ENCODE measurements at places on chromosomes 11 and 22.

GRCh38 chr22:23769321-23769965, 1.7 kb upstream of the CHCHD10 start:
- no peak for DNase-seq

GRCh38 chr22:38554281-38554680, 15.7 kb downstream of the DMC1 start:
- DNase-seq, result no peak

GRCh38 chr11:19281041-19281440, 40.3 kb upstream of the E2F8 start:
- DNase-seq, result no peak

DNA sequence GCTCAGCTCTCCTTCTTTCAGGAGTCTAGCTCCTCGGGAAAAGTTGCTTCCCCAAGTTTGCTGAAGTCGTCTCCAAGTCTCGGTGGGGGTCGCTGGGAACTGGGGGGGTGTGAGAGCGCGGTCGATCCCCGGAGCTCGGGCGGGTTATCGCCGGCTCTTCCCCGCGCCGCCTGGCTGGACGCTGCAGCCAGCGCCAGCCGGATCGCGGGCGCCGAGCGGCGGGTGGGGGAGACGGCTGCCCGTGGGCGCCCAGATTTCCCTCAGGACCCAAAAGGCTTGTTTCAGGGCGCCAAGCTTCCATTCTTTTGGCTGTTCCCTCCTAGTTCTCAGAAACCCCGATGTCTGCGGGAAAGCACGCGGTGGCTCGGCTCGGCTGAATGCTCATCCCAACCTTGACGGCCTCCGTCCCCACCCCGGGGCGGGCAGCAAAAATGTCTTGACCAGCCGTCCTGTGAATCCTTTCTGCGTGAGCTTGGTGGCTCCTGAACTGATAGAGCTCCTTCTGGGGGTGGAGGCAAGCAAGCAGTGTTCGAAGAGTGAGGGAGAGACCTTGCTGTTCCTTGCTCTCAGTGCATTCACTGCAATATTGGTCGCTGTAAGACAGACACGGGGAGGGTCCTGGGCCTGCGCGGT, 1.7 kb downstream of the ZBTB16 start:
- no peak for DNase-seq

DNA sequence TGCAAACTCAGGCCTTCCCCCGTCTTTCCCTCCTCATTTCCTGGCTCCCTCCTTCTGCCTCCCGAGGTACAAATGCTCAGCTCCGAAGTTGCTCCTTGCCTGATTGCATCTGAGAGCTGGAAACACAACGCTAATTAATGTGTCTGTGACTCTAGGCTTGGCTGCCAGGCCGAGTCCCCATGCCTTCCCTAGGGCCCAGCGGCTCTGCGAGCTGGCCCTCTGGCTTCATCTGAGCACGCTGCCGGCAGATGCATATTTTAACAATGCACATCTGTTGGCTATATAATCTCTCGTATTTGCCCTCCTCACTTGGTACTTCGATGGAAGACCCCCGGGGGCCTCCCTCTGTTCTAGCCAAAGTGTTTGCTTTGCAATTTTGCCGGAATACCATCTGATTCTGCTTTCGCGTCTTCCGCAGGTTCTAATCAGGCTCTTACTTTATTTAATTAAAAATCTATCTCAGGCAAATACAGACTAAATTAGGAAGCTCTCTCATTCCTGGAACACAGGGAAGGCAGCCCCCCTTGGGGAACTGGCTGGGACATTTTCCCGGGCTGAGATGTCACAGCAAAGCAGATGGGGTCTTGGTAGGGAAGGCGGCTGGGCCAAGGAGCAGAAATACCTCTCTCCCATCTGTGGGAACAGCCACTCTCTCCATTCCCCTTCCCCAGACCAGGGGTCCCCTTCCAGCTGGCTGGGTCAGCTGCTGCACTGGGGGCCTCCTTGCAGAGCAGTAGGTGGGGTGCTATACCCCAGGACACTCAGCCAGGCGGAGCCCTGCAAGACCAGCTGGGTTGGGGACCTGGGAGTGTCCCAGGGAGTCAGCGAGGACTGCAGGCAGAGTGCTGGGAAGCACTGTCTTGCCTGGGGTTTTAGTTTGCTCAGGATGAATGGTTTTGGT, 162.8 kb downstream of the ST3GAL4 start:
- no peak for DNase-seq

Measured in stimulated activated CD4-positive, alpha-beta T cell treated with anti-CD3 and anti-CD28 coated beads, Interleukin-2, amount 100 ng/mL, for 4 hours (primary cell).